ENCODE measurements at places on chromosomes 2 and 18.

GRCh38 chr2:200356321-200356720, 49.8 kb downstream of the SPATS2L start:
- no peak for DNase-seq

DNA sequence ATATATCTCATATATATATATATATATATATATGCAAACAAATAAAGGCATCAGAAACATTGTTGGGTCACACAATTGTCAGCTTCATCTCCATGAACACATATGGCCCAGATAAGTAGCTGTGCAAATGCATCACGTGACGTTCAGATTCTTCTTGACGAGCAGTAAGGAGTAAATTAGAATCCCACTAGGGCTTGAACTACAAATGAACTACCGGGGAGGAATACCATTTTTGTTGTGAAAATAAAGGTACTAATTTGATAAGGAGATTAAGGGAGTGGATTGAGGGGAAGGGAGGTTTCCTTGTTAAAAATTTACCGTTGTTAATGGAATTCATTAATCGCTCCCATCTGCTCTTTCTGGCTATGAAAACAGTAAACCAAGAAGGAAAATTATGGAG, 186.5 kb upstream of the COPS8 start:
- no peak for DNase-seq

- DNase-seq = no peak
Measured at GRCh38 chr18:59232309-59233016, 12.5 kb downstream of the GRP start.

DNA sequence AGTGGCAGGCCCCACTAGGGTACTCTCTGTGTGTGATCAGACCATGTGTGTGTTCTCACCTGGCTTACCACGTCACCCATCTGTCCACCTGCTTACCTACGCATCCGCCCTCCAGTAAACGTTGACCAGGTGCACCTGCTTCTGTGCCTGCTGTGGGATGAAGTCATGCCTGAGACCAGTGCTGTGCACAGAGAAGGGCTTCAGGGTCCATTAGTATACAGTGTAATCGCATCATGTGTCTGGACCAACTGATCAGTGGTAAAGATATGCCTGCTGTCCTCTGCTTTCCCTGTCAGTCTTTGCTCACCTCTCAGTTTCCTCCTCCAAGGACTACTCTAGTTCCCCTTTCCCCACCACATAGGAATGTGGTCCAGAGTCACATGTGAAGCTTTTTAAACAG, 109.3 kb downstream of the FHOD3 start:
- no peak for DNase-seq

DNA sequence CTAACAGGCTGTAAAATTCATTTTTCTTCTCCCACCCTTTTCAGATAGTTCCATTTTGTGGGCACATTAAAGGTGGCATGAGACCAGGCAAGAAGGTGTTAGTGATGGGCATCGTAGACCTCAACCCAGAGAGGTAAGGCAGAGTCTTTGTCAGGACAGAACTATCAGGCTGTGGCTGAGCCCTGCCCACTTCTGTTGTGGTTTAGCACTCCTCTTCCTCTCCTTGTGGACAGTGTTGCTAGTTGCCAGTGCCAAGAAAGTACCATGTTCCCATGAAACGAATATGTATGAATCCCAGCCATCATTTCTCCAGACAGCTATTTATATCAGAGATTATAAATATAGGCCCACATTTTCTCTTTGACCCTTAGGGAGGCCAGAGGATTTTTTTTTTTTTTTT, 1.6 kb downstream of the LGALSL start:
- no peak for DNase-seq

- no peak for DNase-seq
Measured at GRCh38 chr18:8943900-8944870, 158.3 kb upstream of the NDUFV2 start.

DNA sequence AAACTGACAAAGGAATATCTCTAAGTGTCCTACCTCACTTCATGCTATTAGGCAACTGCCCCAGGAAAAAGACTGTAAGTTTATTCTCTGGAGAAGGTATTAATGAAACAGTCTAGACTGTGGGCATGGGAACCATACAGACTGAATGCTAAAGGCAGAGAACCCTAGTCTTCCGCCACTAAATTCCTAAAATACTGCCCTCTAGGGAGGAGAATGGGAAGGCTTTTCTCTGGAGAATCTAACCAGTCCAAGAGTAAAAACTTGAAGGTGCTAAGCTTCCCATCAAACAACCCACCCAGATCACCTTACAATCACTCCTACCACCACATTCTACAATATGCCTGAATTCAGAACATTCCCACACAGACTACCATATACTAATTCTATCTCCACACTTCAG, 3.4 kb downstream of the SRBD1 start:
- DNase-seq = no peak

DNA sequence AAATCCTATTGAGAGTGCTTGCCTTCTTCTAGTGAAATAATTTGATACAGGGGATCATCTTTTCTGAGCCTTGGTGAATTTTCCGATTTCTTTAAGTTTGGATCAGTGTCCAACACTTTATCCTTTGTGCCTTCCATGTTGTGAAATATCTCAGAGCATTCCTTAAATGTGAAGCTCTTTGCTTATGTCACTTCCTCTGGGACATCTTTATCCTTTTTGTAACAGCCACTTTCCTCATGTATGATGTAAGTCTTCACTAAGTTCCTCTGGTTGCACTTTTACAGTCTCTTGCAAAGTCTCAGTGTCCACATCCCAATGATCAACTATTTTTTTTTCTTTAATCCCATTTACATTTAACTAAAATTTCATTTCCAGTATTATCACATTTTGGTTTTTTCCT, 254.2 kb downstream of the EN1 start:
- DNase-seq = no peak

DNA sequence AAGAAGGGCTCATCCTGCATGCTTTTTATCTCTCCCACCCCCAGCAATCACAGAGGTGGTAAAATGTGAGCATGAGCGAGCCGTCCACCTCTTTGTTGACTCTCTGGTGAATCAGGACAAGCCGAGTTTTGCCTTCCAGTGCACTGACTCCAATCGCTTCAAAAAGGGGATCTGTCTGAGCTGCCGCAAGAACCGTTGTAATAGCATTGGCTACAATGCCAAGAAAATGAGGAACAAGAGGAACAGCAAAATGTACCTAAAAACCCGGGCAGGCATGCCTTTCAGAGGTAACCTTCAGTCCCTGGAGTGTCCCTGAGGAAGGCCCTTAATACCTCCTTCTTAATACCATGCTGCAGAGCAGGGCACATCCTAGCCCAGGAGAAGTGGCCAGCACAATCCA, 19.5 kb downstream of the LIPG start:
- DNase-seq = no peak

DNA sequence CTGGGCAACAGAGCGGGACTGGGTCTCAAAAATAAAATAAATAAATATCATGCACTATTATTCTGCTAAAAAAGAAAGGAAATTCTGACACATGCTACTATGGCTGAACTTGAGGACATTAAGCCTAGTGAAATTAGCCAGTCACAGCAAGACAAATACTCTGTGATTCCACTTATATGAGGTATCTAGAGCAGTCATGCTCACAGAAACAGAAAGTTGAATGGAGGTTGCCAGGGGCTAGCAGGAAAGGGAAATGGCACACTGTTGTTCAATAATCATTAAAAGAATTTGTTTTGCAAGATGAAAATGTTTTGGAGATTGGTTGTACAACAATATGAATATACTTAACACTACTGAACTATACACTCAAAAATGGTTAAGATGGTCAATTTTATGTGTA, 60.8 kb downstream of the NCKAP1 start:
- DNase-seq = no peak

DNA sequence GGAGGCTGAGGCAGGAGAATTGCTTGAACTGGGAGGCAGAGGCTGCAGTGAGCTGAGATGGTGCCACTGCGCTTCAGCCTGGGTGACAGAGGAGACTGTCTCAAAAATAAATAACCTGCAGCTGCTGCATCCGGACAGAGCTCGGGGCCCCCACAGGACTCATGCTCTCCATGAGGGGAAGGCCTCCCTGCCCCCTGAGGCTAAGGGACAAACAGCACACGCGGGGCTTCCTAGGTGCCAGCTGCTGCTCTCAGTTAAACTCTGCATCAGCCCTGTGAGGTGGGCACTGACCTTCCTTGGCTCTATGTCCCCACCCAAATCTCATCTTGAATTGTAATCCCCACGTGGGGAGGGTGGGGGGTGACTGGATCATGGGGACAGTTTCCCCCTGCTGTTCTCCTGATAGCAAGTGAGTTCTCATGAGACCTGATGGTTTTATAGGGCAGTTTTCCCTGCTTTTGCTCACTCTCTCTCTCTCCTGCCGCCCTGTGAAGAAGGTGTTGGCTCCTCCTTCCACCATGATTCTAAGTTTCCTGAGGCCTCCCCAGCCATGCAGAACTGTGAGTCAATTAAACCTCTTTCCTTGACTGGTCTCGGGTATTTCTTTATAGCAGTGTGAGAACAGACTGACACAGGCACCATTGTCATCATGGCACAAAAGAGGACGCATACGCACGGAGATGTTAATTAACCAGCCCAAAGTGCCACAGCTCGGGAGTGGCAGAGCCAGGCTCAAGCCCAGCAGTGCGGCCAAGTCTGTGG, 49.9 kb upstream of the TAF1B start:
- no peak for DNase-seq

DNA sequence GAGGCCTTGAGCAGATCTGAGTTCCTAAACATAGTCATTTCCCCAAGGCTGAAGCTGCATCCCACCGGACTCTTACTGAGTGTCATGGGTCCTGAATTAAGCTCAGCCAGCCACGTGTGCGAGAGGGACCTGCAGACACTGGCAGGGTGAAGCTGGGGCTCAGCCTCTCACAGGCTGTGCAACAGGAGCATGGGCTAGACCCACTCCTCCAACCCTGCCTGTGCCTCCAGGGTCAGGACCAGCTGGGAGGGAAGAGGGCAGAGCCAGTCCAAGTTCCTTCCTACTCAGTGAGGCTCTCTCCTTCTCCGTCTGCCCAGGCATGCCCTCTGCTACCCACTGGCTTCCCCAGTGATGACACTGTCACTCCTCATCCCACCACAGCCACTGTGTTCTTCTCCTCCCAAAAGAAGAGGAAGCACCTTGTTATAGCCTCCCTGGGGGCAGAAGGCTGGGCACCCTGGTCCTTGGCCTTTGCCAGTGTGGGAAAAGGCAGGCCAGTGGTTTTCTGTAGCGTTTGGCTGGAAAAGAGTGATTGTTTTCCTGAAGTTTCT, 78.9 kb downstream of the KCNF1 start:
- no peak for DNase-seq

- DNase-seq = no peak
Measured at GRCh38 chr2:152238016-152238415, 62.5 kb upstream of the STAM2 start.

All from stimulated activated CD4-positive, alpha-beta T cell treated with anti-CD3 and anti-CD28 coated beads, Interleukin-15, amount 100 ng/mL, for 1 hour (primary cell).